ENCODE measurements at places on chromosomes 4 and X.

DNA sequence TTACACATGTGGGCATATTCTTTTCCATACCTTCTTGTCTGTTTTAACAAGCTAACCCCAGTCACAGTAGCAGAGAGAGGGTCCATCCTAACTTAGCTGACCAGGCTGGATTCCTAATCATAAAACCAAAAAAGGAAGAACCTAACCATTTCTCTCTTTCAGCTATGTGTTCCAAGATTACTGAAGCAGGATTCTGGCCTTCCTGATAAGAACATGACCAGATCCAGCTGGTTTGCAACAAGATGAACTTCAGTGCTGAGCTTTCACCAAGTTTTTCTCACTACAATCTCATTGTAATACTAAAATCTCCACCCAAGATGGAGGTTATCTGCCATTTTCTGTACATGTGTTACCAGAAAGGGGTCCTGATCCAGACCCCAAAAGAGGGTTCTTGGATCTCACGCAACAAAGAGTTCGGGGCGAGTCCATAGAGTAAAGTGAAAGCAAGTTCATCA lies 20.4 kb upstream of the UBA6 start:
- DNase-seq, result no peak

DNA sequence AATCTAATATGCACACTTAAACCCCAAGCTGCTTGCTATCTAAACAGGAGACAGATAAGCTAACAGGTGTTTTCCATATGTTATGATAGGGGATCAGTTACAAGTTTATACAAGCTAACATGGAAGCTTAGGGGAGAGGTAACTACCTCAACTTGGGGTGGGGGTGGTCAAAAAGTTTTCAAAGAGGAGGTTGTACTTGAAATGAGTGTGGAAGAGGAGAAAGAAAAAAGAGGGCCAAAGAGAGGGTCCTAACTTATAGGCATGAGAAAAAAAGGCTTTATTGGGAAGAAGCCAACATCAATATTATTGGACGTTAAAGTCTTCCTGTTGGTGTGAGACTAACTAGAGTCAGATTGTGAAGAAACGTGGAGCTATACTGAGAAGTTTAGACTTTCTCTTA lies 205.9 kb downstream of the NDST4 start:
- no peak for DNase-seq

GRCh38 chr4:56686537-56687231 lies 5.6 kb upstream of the HOPX start:
- no peak for DNase-seq

DNA sequence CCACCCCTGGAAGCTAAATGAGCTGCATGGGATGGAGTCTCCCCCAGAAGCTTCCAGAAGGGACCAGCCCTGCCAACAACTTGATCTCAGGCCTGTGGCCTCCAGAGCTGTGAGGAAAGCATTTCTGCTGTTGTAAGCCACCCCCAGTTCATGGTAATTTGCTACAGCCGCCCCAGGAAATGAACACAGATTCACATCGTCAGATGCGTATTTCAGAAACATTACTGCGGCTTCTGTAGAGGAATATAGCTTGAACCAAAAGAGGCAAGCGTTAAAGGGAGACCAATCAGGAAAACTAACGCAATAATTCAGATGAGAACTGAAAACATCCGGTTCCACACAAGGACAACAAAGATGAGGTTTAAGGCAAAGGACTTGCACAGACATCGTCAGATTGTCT lies 128.4 kb upstream of the TBL1X start:
- DNase-seq, result no peak

DNA sequence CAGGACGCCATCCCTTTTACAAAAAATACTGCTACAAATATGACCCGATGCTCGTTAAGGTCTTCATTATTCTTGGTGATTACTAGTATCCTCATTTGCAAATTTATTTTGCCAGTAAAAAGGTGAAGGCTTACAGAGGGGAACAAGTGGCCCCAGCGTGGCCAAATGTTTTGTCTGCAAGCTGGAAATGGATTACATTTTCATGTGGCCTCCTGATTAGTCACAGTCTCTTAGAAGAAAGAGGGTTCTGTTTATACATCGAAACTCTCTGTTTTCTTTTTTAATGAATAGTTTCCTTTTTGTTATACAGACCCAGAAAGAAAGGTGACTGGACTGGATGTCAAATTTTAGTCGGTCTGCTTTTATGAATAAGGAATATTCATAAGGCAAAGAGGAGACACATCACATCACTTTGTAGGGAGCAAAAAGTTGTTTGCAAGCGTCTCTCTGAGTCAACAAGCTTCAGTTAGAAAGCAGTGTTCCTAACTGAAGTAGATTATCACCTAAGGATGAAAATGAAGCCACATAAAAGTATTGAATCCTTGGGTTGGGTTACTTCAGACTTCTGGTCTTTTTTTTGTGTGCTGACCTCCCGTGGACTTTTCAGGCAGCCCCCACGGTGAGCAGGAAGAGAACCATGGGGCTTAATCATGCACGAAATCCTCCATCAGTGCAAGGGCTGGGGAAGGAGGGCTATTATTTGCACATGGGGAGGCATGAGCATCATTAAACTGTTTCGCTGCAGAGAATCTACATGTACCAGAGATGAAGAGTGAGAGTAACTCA lies 125.6 kb downstream of the ARSF start:
- no peak for DNase-seq

DNA sequence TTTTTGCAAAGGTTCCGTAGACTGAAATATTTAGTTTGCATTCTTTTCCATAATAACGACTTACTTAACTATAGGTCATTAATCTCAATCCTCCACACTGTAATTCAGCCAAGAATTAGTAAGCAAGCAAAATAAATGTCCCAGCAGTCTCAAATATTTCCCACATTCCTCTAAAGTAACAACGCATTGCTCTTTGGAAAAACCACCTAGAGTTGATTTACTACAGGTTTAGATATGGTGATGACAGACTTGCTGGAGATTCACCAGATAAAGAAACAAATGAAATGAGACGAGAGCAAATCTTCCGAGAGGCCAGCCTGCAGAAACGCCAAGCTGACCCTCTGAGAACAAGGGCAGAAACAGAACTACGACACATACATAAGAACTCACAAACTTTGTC lies 28.9 kb downstream of the TENM3 start:
- DNase-seq, result no peak

GRCh38 chrX:79366556-79366872 lies 620 bp downstream of the ITM2A start:
- no peak for DNase-seq

- DNase-seq, result no peak
Measured at GRCh38 chr4:89069481-89069880, 12.5 kb upstream of the FAM13A start.

- DNase-seq, result no peak
Measured at GRCh38 chrX:21638311-21638710, 19.8 kb downstream of the KLHL34 start.

GRCh38 chrX:41837270-41837944 lies 85.9 kb downstream of the CASK start:
- DNase-seq, result no peak

GRCh38 chr4:186839122-186840037 lies 115.7 kb upstream of the FAT1 start:
- no peak for DNase-seq

DNA sequence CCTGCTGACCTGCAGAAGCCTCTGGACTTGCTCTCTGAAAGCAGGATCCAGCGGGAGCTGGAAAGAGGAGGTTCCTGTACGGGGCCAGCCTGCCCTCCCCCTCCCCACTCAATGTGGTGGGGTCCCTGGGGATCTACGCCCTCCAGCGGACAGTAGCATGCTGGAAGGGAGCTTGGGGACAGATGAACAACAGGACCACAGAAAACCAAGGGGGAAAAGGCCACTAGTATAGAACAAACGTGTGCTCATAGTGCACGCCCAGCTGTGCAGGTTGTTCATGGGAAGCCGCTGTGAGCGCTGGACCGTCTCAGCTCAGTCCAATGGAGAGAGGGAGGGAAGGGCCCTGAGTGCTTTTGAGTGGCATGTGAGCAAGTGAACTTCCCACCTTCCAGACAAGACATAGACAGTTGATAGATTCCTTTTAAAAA lies 15.8 kb downstream of the HMX1 start:
- no peak for DNase-seq

- no peak for DNase-seq
Measured at GRCh38 chr4:11416071-11416766, 12.5 kb downstream of the HS3ST1 start.

DNA sequence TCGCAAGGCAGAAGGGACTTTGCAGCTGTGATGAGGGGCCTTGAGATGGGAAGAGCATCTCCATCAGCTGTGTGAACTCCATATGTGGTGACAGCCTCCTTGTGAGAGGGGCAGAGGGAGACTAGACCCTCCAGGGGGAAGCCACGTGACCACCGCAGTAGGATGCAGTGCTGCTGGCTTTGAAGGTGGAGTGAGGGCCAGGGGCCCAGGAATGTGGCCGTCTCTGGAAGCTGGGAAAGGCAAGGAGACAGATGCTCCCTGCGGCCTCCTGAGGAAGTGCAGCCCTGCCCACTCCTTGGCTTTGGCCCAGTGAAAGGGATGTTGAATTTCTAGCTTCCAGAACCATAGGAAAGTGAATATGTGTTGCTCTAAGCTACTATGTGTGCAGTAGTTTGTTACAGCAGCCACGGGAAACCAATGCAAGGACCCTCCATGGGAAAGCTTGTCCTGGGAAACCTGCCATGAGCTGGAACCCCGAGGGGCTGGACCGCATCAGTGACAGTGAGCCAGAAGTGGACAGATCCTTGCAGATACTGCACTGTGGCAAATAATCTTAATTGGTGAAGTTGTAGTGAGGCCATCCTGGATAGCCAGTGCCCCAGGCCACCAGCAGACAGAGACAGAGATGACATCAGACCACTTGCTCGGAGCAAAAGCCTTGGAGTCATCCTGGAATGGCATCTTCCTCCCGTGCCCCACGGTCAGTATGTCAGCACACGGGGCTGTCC lies 35.4 kb upstream of the SORCS2 start:
- no peak for DNase-seq

DNA sequence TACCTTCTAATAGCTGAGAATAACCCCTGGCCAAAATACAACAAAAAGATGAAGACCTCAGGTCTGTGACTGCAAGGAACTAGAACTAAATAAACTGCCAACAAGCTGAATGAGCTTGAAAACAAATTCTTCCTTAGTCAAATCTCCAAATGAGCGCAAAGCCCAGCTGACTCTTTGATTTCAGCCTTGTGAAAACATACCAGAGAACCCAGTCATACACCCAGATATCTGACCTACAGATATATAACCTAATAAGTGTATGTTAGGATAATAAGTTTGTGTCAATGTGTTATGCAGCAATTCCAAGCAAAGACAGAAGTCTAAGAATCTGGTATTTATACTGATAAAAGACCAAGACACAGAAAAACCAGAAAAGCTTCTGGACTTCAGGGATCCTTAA lies 38.0 kb upstream of the ADGRL3 start:
- no peak for DNase-seq

GRCh38 chr4:169279108-169279507 lies 8.4 kb upstream of the SH3RF1 start:
- no peak for DNase-seq

GRCh38 chr4:189530848-189531247 lies 409.8 kb upstream of the FRG1 start:
- no peak for DNase-seq

GRCh38 chr4:26822546-26822945 lies 38.1 kb upstream of the STIM2 start:
- no peak for DNase-seq

- DNase-seq, result no peak
Measured at GRCh38 chrX:56790778-56791177, 61.7 kb downstream of the NBDY start.

- DNase-seq, result no peak
Measured at GRCh38 chr4:110071466-110071865, 126.9 kb downstream of the ELOVL6 start.

DNA sequence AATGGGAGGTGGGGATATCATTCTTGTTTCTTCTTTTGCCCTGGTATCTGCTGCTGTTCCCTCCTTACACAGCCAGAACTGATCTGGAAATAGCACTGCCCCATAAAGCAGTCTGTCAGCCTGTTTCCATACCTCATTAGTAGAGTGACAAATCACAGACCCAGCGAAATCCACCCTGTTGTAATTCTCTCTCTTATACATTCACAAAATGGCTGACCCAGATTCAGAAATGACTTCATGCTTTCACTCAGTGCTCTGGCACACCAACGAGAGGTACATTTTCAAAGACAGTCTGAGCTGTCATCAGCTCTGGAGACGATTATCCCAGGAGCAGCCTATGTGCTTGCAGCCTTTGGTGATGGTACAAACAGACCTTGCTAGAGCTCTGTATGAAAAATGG lies 164.6 kb downstream of the AFF2 start:
- no peak for DNase-seq

GRCh38 chr4:165048170-165048569 lies 5.5 kb upstream of the TRIM75 start:
- DNase-seq, result no peak

DNA sequence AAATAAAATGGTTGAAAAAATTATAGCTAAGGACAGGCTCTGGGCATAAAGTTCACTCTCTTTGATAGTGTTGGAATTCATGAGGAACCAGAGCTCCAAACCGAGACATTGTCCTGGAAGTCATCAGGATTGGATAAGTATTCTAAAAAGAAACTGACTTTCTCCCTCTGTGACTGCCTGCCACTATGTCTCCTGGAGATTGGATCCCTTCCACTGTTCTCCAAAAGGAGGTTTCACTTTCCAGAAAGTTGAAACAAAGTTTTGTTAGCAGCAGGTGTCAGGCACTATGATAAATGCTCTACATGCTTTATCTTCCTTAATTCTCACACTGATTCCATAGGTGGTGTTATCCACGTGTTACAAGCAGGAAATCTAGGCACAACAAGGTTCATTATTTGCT lies 16.8 kb downstream of the BANK1 start:
- DNase-seq, result no peak

GRCh38 chrX:73913580-73913979 lies 350.6 kb downstream of the CHIC1 start:
- no peak for DNase-seq

GRCh38 chr4:89496851-89497250 lies 189.3 kb upstream of the GPRIN3 start:
- DNase-seq, result no peak

DNA sequence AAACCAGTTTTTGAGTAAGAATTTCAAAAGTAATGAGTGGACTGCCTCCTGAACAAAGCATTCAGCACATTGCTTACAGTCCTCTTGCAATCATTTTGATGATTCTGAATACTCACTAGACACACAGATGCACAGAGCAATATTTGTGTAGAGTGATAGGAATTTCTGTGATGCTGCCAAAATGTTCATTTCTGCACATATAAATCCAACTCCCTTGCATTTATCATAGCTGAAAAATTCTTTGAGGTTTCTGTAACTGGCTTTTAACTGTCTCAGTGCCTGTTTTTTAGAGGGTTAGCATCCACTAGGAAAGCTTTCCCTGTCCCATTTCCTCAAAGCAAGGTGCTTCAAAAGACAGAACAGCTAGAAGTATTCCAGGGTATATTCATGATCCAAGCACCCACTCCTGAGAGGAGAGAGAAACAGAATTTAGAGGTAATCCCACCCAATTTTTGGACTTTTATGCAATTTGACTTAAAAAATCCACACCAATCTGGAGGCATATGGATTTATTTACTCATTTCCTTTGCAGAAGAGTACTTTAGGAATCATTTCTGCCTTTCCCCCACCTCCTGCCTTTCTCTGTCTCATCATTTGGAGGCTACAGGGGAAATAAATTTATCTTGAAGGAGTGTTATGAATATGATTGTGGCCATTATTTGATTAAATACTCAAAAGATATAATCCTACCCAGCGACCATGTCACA lies 234.5 kb upstream of the SLIT2 start:
- no peak for DNase-seq

- no peak for DNase-seq
Measured at GRCh38 chr4:146407669-146408084, 114.1 kb downstream of the SLC10A7 start.

- DNase-seq, result no peak
Measured at GRCh38 chr4:144374065-144374464, 233.5 kb upstream of the GYPA start.

- no peak for DNase-seq
Measured at GRCh38 chrX:130994671-130995070, 63.5 kb upstream of the ARHGAP36 start.

Measured in NCI-H510A (cell line).